ENCODE measurements at places on chromosomes 6 and 20.

DNA sequence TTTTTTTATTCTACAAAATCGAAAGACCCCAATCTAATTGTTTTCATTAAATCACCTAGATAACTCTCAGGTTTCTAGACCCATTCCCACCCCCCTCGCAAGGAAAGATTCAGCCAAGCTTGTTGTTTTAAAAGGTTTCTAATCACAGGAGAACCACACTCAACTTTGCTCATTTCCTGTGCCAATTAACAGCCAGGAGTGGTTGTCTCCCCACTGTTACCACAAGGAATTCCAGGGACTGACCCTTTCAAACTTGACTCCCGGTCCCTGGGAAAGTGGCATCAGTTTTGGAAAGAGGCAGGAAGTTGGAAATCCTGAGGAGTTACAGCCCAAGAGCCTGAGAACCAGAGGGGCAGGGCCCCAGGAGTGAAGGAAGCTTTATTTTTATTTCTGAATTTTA lies 561.3 kb upstream of the JAG1 start:
- no peak for DNase-seq

GRCh38 chr6:43837507-43837906 lies 67.5 kb downstream of the VEGFA start:
- no peak for DNase-seq

- DNase-seq, result no peak
These were observed 79.3 kb upstream of the NAA20 start for GRCh38 chr20:19937651-19938420.

DNA sequence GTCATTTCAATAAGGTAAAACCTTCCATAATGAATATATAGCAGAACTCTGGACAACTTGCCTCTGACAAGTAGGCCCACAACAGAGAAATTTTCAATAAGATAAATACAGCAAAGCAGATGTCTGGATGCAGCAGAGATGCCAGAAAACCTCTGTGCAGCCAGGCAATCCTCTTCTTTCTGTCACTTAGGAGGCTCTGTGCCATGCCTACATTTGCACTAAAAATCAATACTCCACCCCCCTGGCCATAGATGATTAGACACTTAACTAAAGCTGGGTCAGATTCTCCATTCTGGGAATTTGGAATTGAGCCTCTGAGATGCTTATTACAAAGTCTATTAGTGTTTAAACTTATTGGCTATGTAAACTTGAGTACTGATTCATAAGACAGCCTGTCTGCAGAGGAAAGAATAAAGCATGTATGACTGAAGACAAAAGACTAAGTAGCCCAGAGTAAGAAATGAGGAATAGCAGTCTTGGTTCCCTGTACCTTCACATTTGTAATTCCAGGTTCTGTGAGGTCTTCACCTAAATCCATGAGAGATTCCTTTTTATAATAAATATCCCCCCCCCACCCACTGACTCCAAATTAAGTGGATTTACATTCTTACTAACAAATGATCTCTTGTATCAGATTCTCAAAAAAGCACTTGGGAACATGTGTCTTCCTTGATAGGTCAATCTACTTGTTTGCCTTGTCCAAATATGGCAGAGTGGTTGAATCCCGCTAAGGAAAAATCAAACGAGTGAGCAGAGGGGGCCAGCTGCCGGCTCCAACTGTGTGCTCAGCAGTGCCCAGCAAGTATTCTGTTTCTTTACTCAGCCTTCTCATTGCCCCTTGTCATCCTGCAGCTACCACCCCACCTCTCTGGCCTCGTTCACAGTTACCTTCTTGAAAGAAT lies 20.4 kb downstream of the MAN1A1 start:
- DNase-seq, result no peak

GRCh38 chr20:57159945-57160610 lies 106.4 kb downstream of the BMP7 start:
- DNase-seq, result no peak

- no peak for DNase-seq
These were observed 53.9 kb downstream of the STX7 start for GRCh38 chr6:132458887-132459604.

DNA sequence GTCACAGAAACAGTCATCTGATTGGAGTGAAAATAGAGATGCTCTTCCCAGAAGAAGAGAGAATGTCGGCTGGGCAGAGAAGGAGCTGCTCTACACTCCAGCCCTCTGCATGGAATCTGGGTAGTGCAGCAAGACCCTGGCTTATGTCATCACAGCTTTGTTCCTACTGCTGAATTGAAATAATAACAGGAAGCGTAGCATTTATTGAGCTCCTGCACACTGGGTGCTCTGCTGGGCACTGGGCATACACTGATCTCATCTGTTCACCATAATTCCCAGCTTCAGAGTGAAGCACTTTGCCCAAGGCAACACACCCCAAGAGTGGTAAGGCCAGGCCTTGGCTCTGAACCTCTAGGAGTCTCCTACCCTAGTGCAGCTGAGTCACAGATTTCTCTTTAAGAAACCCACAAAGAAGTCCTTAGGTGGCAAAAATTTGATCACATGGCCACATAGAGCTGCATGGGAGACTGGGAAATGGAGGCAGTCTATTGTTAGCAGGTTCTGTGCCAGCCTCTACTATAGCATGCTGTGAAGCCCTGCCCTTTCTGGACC lies 3.9 kb upstream of the SDCBP2 start:
- no peak for DNase-seq

GRCh38 chr6:14612016-14612980 lies 494.7 kb downstream of the CD83 start:
- DNase-seq, result peak; percentile 15

DNA sequence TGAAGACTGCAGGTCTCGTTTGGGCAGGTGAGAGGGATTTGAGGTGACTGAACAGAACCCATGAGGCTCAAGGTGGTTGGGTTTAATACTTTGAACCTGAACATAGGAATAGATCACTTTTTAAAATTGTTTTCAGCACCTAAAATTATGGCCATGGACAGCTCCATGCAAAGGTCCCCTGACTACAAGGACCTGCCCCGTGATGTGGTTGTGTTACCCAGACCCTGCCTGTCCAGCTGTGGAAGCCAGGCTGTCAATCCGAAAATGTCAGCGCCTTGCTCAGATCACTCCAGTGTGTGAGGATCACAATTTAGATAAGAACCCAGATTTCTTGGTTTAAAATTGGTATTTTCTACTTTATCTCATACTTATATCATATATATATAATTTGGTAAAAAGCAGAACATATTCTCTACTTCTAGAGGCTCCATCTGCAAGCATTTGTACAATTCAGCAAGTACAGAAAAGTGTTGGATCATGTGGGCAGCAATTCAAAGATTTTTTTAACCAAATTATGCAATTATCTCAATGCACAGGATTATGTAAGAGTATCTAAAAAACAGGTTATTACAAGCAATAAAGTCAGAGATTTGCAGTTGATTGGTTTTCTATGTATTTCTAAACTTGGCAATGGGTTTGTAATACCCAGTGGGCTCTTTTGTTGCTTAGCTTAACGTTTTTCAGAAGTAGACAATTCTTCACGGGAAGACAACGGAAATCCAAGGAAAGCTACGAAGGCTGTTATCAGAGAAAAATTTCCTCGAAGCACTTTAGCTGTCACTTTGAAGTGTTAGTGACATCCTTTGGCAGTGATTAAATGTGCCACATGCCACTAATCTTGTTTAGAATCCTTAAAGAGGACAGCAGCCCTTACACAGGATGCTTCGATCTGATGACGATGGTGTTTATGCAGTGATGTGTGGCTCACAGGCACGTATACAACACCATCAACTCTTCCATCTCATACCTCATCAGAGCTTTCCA lies 24.1 kb upstream of the RPS6KA2 start:
- no peak for DNase-seq

GRCh38 chr6:136090929-136091328 lies 159.2 kb downstream of the MTFR2 start:
- no peak for DNase-seq

DNA sequence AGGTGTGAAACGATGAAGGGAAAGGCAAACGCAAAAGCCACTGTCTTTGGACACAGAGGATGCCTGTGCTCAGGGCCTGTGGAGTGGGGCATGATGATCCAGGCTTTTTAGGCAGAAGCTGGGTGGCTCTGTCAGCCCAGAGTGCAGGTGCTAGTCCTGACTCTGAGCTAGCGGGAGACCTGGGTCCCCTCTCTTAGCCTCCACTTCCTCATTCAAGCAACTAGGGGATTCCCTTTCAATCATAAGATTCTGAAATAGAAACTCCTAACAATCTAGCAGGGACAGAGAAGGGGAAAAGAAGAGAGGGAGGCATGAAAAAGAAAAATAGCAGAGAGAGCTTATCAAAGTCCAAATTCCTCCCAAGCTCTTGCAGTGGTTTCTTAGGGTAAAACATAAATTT lies 7.6 kb upstream of the HIVEP2 start:
- DNase-seq, result no peak

GRCh38 chr20:47780720-47781389 lies 4.4 kb downstream of the SULF2 start:
- no peak for DNase-seq

DNA sequence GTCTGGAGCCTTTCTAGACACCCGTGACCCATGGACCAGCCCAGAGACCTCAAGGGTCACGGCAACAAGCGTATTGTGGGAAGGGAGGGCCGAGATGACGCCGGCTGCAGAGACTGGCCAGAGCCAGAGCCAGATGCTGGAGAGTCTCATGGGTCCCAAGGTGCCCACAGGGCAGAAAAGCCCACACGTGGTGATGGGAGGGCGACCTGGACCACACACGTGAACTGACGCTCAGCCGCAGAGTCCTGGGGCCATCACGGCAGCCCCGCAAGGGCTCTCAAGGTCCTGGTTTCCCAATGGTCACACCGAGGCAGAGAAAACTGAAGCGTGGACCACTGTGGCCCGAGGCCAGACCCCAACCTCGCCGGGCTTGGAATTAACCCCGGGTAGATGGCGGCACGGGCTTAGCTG lies 92.6 kb downstream of the YTHDF1 start:
- no peak for DNase-seq

- no peak for DNase-seq
These were observed 15.4 kb downstream of the SLC17A4 start for GRCh38 chr6:25769983-25770382.

- no peak for DNase-seq
These were observed 62.1 kb downstream of the TBXT start for GRCh38 chr6:166105341-166106075.

GRCh38 chr6:16318538-16318937 lies 80.2 kb downstream of the GMPR start:
- DNase-seq, result no peak

DNA sequence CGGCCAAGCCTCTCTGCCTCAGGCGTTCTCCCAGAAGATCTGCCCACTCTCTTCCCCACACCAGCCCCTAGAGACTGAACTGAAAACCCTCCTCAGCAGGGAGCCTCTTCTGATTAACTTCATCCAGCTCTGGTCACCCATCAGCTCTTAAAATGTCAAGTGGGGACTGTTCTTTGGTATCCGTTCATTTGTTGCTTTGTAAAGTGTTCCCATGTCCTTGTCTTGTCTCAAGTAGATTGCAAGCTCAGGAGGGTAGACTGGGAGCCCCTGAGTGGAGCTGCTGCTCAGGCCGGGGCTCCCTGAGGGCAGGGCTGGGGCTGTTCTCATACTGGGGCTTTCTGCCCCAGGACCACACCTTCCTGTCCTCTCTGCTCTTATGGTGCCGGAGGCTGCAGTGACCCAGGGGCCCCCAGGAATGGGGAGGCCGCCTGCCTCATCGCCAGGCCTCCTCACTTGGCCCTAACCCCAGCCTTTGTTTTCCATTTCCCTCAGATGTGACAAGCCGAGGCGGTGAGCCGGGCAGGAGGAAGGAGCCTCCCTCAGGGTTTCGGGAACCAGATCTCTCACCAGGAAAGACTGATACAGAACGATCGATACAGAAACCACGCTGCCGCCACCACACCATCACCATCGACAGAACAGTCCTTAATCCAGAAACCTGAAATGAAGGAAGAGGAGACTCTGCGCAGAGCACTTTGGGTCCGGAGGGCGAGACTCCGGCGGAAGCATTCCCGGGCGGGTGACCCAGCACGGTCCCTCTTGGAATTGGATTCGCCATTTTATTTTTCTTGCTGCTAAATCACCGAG lies 14.2 kb downstream of the VEGFA start:
- DNase-seq, result no peak

DNA sequence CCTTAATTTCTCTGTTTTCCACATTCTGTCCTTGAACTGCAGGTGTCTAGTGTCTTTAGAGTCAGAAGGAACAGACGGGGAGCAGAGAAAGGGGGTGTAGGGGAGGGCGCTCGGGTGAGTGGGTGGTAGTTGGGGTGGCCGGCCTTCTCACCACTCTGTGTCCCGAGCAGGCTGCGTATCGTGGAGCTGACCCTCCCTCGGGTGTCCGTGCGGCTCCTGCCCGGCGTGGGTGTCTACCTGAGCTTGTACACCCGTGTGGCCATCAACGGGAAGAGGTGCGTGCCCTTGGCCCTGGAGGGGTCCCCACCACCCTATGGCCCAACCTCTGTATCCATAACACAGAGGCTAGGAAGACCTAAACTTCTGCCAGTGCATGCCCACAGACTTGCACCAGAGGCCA lies 5.3 kb downstream of the BPIFB4 start:
- DNase-seq, result no peak

DNA sequence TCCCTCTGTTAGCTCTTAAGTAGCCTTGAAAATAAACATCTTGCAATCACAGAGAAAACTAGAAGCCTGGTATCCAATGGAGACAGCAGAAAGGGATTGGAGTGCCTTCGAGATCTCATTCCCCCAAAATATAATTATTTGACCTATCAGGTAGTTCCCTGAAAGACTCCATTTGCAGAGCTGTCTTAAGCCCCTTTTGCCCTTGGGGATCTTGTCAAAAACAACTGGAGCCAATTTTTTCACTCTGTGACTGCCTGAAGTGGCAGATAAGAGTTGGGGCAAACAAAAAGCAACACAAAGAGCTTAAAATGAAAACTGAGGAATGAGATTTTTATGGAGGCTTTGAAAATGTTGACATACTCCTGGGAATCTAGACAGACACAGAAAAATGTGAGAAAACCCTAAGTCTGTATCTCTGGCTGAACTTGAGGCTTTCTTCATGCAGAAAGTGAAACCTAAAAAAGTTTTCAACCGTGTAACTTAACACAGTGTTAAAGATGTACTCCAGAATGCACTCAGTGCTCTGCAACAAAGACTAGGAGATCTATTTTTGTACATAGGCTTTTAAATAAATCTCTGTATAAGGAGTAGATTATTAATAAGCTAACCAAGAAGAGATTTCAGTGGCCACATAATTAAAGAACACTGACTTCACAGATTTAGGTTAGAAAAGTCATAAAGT lies 971.1 kb upstream of the MAN1A1 start:
- DNase-seq, result no peak

- peak; percentile 38 for DNase-seq
These were observed 1.1 kb upstream of the OPN5 start for GRCh38 chr6:47780510-47781356.

- no peak for DNase-seq
These were observed 1.0 kb upstream of the RIPOR2 start for GRCh38 chr6:24936641-24937317.
